ENCODE measurements at places on chromosomes 11 and 22. TPM values are rescaled to one million over a fixed set of nuclear protein-coding genes. Genes with fewer than 3 reads are reported as not detected.

DNA sequence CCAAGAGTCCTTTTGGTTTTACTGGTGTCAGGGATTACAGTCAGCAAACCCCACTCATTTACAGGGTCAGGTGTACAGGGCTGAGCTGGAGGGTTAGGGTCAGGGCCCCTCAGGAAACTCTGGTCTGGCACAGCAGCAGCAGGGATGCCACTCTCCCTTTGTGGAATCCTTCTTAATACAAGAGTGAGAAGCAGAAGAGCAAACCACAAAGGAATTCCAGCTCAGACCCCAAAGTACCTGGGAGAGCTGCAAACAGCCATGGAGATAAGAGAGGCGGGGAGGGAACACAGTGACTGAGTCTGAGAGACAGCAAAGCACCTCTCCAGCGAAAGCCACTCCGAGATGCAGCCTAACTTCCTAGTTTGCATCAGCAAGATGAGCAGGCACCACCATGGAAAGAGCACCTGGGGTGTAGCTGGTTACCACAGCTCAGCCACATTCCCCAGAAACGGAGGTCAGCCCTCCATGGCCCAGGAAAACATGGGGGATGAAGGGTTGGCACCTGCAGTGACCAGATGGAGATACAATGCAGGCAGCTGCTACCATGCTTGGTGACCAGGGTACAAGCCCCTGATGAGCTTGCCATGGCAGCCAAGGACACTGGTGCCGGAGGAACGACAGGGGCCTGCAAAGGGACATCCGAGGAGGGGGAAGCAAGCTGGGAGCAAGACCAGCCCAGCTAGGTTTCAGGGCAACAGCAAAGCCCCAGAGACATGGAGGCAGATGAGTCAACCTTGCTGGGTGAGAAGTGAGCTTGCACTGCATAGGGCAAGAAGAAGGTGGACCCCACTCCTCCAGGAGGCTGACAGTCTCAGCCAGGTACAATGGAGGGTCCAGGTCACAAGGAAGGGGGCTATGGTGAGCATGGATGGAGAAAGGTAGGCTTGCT is 3.9 kb downstream of the BET1L start:
- no peaks in the 10 kb centered on the region for H3K27me3 ChIP-seq
- H3K4me1 ChIP-seq = peaks cover 46% of the 10 kb centered on the region
- peak overlapping the region; percentile 64 for H3K4me3 ChIP-seq
- H3K36me3 ChIP-seq = no peaks in the 10 kb centered on the region
- peak overlapping the region; percentile 51 for H3K27ac ChIP-seq

Gene OR51I1
- not detected for total RNA-seq

DNA sequence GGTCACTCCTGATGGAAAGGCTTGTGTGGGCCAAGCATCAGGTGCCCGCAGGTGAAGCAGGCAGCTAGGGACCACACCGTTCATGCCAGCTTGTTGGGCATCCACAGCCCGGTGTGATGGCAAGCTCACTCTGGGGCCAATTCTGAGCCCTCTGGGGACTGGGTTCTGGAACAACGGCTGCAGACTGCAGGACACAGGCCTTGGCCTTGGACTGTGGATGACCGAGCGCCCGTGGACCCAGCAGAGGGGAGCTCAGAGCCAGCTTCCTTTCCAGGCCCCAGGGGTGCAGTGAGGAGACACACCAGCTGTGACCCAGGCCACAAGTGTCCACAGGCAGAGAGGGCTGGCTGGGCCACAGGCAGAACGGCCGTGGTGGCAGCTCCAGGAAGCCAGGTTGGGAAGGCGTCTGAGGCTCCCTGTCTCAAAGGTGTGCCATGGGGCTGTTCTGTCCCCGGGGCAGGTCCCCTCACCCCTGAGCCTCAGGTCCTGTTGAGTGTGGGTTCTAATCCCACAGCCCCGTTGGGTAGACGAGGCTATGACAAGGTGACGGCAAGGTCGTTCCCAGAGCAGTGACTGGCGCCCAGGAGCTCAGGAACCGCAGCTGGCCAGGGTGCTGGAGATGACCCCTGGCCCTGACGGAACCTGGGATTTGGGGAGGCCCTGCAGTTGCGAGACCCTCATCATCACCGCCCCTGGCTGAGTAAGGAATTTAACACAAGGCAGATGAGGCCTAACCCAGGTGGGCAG is 1079.4 kb downstream of the BRD1 start:
- no peaks in the 10 kb centered on the region for H3K4me1 ChIP-seq
- H3K4me3 ChIP-seq = no peak overlapping the region
- H3K36me3 ChIP-seq = no peaks in the 10 kb centered on the region
- H3K27ac ChIP-seq = no peak overlapping the region

Gene GLYAT
- not detected for total RNA-seq

- peaks cover 18% of the 10 kb centered on the region for H3K27me3 ChIP-seq
- peaks cover 13% of the 10 kb centered on the region for H3K4me1 ChIP-seq
- DNase-seq = no peak
- H3K36me3 ChIP-seq = no peaks in the 10 kb centered on the region
- no peak overlapping the region for H3K27ac ChIP-seq
These were observed 23.5 kb upstream of the TH start for GRCh38 chr11:2194877-2195755.

GRCh38 chr11:116467823-116468222 is 305.0 kb downstream of the BUD13 start:
- H3K36me3 ChIP-seq = no peaks in the 10 kb centered on the region
- peaks cover 25% of the 10 kb centered on the region for H3K27me3 ChIP-seq
- no peak overlapping the region for H3K4me3 ChIP-seq
- H3K4me1 ChIP-seq = no peaks in the 10 kb centered on the region

- no peak overlapping the region for H3K4me3 ChIP-seq
- no peaks in the 10 kb centered on the region for H3K36me3 ChIP-seq
- no peak overlapping the region for H3K27ac ChIP-seq
- DNase-seq = no peak
- peaks cover 15% of the 10 kb centered on the region for H3K27me3 ChIP-seq
These were observed 341.1 kb upstream of the B3GAT1 start for GRCh38 chr11:134752964-134753770.

DNA sequence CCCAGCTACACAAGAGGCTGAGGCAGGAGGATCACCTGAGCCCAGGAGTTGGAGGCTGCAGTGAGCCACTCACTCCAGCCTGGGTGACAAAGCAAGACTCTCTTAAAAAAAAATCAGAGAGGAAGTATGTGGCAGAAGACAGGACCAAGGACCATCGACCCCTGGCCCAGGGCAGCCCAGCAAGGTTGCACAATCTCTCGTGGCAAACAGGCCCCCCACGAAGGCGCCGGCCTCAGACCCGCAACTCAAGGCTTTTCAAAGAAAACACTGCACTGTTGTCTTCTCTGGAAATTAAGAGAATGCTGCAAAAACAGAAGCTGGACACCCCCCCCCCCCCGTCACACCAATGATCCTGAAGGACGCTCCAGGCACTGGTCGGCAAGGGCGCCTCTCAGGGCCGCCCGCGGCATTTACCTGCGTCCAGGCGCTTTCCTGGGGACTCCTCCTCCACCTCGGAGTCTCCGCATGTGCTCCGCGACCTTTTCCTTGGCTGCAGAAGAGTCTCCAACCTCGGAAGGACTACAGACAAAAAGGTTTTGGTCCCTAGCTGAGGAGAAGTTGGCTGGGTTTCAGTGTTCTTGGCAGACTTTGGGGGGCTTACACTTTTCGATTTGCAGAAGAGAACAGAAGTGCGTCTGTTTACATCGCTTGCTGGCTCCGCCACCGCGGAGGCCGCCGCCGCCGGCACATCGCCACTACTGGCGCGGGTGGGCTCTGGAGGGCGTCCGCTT is 40.5 kb downstream of the BRD1 start:
- H3K4me1 ChIP-seq = peaks cover 33% of the 10 kb centered on the region
- H3K27ac ChIP-seq = peak overlapping the region; percentile 91
- peaks cover 5% of the 10 kb centered on the region for H3K36me3 ChIP-seq
- no peak for DNase-seq
- H3K4me3 ChIP-seq = no peak overlapping the region
- no peaks in the 10 kb centered on the region for H3K27me3 ChIP-seq

DNA sequence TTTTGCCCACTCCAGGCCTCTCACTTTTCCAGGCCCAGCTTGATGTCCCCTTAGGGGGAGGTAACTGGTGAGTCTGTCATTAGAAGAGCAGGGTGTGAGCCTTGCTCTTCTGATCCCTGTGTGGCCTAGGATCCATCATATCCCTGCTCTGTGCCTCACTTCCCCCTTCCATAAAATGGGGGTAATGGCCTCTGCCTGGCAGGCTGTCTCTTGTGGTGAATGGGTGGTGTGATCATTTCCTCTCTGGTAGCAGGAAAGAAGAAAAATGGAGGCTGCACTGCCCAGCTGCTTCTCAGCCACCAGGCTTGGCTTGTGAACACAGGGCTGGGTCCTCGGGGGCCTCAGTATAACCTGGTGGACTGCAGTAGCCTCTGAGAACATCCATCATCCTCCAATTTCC is 5.6 kb downstream of the ARHGEF17 start:
- peaks cover 8% of the 10 kb centered on the region for H3K4me1 ChIP-seq
- no peaks in the 10 kb centered on the region for H3K36me3 ChIP-seq
- H3K27me3 ChIP-seq = no peaks in the 10 kb centered on the region

DNA sequence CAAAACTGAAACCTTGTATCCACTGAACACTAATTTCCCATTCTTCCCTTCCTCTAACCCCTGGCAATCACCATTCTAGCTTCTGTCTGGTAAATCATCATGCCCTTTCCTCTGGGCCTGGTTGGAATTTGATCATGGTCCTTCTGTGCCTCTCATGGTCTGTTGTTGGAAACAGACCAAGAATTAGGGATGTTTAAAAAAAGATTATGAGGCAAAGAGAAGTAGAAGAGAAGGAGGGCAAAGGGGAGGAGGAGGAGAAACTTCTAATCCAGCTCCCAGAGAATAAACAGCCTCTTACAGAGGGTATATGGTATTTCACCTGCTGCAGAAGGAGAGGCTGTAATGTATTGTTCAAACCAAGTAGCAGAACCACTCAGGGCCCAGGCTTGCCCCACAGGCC is 10.6 kb downstream of the BCO2 start:
- H3K4me3 ChIP-seq = no peak overlapping the region
- H3K36me3 ChIP-seq = no peaks in the 10 kb centered on the region
- H3K27me3 ChIP-seq = peaks cover 3% of the 10 kb centered on the region
- H3K4me1 ChIP-seq = peaks cover 5% of the 10 kb centered on the region

Gene DMC1
- total RNA-seq = 11.5 TPM

Gene SPI1
- total RNA-seq = 2.5 TPM

DNA sequence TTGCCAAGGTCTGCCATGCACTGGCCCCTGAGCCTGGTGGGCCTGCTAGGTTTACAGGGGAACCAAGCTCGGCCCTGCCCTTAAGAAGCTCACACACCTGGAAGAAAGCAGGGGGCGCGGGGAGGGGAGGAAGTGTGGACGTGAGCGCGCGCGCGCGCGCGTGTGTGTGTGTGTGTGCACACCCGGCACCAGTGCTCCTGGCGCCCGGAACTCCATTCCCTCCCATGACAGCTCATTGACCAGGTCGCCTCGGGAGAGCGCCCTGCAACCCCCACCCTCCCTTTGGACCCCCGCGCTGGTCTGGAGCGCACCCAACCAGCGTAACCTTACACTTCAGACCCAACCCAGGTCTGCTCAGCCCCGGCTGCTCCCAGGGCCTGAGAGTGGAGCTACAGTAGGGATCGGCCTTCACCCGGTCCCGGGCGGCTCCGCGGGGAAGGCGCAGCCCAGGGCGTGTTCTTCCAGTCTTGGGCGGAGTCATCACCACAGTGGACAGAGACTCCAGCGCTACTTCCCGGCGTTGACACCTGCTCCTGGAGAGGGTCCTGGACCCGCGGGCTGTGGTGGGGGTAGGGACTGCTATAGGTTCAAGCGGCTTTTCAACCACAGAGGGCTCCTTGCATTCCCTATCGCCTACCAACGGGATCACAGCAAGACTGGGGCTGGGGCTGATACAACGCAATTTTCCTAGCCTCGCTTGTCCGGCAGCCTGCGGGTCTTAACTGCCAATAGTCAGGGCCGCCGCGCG is 1.5 kb downstream of the GALNT18 start:
- no peak overlapping the region for H3K27ac ChIP-seq
- no peaks in the 10 kb centered on the region for H3K36me3 ChIP-seq
- peaks cover 33% of the 10 kb centered on the region for H3K27me3 ChIP-seq
- no peak for DNase-seq
- H3K4me3 ChIP-seq = peak overlapping the region; percentile 66

DNA sequence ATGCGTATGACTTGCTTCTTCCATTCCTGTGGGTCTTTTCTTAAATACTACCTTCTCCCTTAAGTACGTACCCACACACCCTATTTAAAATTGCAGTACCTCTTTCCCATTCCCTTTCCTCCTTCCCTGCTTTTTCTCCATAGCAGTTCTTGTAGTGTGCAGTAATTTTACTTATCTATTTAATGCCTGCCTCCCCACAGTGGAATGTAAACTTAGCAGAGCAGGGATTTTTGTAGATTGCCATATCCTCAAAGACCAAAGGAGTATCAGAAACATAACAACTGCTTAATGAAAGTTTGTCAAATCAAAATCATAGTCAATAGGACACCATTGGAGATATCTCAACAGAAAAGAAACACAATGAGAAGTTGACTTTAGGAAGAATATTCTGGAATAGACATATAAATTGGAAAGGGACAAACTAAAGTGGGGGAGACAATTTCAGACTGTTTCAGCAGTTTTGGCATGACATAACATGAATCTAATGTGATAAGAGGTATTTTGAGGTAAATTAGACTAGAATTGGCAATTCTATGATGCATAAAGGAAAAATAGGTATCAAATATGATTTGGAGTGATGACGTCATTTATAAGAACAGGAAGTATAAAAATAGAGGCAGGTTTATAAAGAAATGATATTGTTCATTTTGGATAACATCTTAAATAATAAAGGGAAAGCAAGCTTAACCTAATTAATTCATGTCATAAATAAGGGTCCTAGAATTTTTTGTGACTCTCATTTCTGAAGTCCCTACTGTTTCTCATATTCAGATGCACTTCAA is 188.4 kb downstream of the SOX6 start:
- no peaks in the 10 kb centered on the region for H3K4me1 ChIP-seq
- no peak overlapping the region for H3K27ac ChIP-seq
- DNase-seq = no peak

DNA sequence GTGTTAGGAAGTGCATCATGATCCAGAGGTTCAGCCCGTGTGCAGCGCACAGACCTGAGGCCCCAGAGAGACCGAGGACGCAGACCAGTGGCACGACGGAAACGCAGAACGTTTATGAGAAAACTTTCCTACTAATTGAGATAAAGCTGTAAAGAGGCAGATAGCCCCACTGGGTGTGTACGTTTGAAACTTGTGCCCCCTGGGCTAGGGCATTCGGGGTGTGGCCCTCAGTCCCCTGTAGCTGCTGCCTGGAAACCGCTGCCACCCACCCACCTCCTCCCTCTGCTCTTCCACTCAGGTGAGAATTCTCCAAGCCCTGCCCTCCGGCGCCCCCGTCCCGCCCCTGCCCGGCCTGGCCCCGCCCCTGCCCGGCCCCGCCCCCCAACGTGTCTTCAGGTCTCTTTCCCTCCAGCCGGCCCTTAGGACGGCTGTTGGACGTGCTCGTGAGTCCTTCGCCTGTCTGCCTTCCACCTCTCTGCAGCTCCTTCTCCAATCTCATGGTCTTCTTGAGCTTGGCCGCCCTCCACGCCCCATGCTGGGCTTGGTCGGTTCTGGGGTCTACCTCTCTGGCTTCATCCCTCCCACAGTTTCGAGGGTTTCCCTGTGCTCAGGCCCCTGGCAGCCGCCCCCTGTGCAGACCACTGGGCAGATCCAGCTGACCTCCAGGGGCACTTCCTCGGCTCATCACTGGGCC is 12.1 kb downstream of the MAPK8IP2 start:
- H3K27ac ChIP-seq = no peak overlapping the region
- no peaks in the 10 kb centered on the region for H3K36me3 ChIP-seq
- no peak for DNase-seq
- H3K27me3 ChIP-seq = peaks cover 2% of the 10 kb centered on the region
- H3K4me3 ChIP-seq = no peak overlapping the region

Measured in natural killer cell treated with Interleukin-12 subunit alpha and Interleukin-12 subunit beta and Interleukin-15 and Interleukin-18, amount 100 ng/mL, for 72 hours (primary cell).